Stimulated activated effector memory CD8-positive, alpha-beta T cell treated with anti-CD3 and anti-CD28 coated beads, Interleukin-12 subunit alpha, Interleukin-12 subunit beta, amount 100 ng/mL, for 72 hours (primary cell): ENCODE measurements at places on chromosomes 2 and 18.
A peak's percentile ranks its signal among the peaks of the same experiment; 100 is the strongest.

DNA sequence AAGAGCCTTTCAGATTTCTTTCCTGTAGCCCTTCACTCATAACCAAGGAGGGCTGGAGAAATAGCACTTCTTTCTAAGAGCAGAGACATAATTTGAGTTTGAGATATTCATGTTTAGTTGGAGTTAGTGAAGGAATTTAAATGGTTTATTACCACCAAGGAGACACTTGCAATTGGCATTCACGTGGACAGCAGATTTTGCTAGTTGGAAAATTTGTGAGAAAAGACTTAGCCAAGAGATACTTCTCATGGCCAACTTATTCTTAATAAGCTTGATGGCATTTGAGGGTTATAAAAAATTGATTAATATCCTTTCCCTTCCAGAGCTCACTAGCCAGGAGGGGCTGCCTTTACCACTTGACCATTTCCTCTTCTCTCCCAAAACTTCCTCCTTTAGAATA is 518.7 kb downstream of the TNS1 start:
- DNase-seq: no peak

GRCh38 chr2:128809880-128810279 is 491.2 kb upstream of the HS6ST1 start:
- no peak for DNase-seq

DNA sequence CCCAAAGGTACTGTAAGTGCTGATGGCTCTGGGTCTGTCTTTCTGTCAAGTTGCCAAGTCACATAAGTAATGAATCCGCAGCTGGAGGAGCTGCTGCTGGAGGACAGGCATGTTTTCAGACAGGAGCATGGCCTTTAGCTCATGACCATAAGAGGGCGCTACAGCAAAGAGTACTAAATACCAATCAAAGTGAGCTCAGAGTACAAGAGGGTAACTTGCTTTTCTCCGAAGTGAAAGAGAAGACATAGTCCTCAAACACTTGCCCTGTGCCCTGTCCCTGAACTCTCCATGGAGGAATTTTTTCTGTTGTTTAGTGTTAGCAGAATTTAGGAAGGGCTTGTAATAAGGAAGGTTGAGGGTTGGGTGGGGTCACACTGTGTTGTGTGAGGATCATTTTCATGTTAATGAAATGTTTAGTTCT is 58.0 kb upstream of the EML6 start:
- DNase-seq: peak; percentile 33

- DNase-seq: no peak
Observed at GRCh38 chr18:57728941-57729511, 74.1 kb downstream of the ATP8B1 start.

DNA sequence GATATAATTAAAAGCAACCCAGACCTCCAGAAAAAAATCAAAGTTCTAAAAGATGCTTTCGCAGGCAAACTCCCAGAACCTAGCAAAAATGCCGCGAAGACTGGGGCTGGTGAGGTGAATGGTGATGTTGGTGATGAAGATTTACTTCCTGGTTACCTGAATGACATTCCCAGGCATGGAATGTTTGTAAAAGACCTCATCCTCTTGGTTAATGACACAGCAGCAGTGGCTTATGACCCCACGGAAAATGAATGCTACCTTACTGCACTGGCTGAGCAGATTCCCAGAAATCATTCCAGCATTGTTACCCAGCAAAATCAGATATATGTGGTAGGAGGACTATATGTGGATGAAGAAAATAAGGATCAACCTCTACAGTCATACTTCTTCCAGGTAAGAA is 994 bp downstream of the KLHL41 start:
- no peak for DNase-seq

DNA sequence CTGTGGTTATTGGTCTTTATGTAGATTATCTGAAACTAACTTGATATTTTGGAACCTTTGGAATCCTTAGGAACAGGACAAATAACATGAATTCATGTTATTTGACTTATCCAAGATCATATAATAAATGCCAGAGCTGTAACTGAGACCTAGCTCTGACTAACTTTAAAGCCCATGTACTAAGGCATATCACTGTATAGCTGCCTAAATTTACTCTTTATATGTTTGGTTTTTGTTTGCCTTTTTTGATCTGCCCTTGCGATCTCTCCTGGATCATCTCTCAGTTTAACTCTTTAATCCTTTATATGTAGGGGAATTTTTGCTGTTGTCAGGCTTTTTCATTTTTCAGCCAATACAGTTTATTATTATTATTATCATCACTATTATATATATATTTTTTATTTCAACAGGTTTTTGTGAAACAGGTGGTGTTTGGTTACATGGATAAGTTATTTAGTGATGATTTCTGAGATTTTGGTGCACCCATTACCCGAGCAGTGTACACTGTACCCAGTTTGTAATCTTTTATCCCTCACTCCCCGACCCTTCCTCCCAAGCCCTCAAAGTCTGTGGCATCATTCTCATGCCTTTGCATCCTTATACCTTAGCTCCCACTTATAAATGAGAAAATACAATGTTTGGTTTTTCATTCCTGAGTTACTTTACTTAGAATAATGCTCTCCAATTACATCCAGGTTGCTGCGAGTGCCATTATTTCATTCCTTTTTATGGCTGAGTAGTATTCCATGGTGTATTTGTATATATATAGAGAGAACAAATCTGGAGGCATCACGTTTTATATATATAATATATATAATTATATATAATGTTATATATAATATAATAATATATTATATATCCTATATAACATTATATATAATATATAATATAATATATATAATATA is 48.9 kb downstream of the APLF start:
- DNase-seq: no peak

DNA sequence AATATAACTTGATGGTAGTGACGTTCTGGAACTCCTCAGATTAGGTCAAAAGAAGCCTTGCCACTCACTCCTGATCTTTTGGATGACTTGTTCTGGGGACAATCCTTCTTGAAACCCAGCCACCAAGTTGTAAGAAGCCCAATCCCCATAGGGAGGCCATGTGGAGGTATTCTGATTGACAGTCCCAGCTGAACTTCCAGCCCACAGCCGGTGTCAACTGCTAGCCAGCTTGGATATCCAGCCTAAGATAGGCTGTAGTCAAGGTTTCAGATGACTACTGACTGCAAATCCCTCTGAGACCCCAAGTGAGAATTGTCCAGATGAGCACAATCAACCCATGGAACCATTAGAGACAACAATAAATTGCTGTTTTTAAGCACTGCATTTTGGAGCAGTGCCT is 31.4 kb downstream of the EIF2AK2 start:
- no peak for DNase-seq

GRCh38 chr18:13745696-13746095 is 19.2 kb downstream of the RNMT start:
- no peak for DNase-seq

DNA sequence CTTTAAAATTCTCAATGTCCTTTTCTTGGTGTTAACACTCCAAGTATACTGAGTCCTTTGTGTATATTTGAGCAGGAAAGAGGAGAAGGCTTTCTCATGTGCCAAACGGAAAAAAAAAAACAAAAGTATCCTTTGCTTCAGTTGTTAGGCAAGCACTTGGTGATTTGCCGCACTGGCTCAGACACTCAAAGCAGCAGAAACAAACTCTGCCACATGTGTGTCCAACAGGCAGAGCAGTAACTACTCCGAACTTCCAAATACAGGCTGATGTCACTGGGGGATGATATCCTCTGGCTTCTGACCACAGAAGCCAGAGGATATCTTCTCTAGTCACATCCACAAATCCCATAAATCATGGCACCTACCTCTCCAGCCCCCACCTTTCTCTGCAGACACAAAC is 108.0 kb upstream of the SALL3 start:
- DNase-seq: no peak

DNA sequence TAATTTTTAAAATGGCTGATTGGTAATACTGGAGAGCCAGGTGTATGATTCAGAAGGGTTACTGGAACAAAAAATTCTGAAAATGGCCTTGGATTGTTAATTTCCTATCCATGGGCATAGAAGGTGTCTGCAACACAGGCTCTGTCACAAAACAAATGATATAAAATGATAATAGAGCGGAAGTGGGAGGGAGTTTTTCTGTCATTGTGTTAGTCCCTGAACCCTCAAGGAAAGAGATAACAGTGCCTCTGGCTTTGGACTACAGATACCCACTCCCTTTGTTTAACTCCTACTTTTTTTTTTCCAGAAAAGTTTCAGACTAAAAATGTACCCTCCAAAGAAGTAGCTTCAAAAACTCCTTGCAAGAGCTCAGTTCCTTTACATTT is 28.0 kb upstream of the YES1 start:
- no peak for DNase-seq

GRCh38 chr2:160353166-160353565 is 140.4 kb downstream of the RBMS1 start:
- no peak for DNase-seq

- no peak for DNase-seq
Observed at GRCh38 chr18:36960038-36960437, 131.1 kb downstream of the KIAA1328 start.

DNA sequence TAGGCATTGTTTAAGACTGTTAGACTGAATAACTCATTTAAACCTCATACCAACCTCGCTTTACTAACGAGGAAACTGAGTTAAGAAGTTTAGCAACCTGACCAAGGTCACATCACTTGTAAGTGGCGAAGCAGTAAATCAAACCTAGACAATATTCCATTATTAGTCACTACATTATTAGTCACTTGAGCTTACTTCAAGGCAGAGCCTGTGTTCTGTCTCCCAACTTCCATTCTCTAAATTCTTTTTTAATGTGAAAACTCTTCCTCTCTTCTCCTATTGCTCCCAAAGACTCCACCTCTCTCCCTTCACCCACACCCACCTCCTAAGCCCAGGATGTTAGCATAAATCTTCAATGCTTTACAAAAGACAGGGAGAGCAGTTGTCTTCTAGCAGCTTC is 156.5 kb downstream of the ARL6IP6 start:
- no peak for DNase-seq

DNA sequence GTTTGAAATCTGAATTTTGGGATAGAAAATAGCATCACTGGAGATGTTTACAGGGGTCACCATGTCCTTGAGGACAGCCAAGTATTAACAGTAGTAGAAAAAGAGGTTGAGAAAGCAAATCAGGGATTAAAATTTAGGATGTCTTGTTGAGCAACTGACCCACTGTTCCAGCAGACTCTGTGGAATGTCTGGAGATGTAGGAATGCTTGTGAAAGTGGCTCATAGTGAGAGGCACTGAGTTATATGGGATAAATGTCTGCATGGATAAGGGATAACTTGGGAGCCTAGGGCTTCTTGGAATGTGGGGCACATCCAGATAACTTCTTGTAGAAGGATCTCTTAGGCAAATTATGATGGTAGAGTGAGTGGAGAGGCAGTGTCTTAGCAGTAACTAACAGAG is 495.0 kb downstream of the TMX3 start:
- DNase-seq: no peak

DNA sequence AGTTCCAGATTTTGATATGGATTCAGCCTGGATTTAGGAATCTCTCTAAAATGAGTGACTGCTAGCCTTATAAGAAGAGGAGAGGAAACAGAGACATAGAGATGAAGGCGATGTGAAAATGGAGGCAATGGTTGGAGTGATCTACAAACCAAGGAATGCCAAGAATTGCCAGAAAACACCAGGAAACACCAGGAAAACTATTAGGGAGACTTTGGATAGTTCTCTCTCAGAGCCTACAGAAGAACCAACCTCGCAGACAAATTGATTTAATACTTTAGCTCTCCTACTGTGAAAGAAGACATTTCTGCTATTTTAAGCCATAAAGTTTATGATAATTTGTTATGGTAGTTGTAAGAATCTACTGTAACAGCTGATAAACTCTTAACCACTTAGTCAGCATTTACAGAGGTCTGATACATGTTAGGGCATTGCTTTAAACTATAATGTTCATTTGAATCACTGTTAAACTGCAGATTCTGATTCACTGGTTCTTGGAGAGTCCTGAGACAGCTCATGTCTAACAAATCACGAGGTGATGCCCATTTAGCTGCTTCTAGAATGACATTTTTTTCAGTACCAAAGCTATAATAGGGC is 1702.6 kb upstream of the LRRTM1 start:
- DNase-seq: no peak

- no peak for DNase-seq
Observed at GRCh38 chr18:36314098-36314497, 16.6 kb downstream of the FHOD3 start.

DNA sequence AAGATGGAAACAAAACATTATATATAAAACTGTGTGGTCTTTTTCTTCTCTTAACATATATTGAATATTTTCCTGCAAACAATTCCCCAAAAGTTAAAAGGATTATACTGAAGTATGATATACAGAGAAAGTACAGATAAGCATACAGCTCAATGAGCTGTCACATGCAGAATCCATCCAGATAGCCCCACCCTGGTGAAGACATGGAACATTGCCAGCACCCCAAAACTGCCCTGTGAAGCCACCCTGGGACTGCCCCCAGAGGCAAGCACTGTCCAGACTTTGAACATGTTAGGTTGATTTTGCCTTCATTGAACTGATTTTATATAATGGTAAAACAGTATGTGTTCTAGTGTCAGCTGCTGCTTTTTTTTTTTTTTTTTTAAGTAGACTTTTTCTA is 112.3 kb upstream of the IL1R2 start:
- no peak for DNase-seq

- DNase-seq: no peak
Observed at GRCh38 chr18:32424696-32425095, 46.0 kb downstream of the GAREM1 start.

DNA sequence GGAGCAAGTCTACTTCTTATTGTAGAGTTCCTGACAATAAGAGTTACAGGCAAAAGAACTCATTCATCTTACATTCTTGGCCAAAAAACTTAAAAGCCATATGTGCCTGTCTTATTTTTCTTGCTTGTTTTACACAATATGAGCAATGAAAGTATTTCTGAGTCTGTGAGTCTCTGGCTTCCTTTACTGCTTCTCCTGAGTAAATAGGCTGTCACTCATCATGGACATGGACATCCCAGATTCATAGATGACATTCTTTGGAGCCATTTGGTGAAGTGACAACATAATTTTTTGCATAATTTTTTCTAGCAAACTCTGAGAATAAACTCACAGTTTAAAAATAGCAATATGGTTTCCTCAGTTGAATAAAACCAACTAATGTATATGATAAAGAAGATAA is 179.3 kb downstream of the SNTG2 start:
- DNase-seq: no peak

- no peak for DNase-seq
Observed at GRCh38 chr2:234427081-234428061, 69.5 kb downstream of the ARL4C start.
